SK-N-MC (cell line): ENCODE measurements at places on chromosomes 3 and 15.

DNA sequence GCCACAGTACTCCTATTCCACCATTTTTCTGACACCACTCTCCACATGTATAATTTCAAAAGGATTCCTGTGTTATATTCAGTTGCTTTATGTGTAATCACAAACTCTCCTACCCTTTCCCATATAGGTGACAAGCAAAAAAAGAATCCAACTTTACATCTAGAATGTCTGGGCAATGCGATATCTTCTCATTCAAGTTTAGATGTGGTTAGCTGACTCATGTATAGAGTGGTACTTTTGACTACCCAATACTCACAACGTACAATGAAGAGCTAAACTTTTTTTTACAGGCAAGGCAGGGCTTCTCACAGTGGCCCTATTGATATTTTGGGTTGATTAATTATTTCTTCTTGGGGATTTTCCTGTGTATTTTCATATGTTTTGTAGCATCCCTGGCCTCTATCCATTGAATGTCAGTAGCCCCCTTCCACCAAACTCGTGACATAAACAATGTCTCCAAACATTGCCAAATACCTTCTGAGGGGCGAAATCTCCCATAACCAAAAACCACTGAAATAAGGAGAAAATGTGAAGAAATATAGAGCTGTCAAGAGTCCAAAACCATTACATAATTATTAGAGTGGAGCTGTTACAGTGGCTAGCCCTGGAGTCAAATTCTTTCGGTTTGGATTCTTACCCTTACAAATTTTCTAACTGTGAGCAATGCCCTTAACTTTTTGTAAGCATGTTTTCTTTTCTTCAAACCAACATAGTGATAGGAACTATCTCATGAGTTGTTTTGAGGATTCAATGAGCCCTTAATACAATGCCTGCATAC lies 342.6 kb downstream of the NSUN3 start:
- DNase-seq, result no peak

DNA sequence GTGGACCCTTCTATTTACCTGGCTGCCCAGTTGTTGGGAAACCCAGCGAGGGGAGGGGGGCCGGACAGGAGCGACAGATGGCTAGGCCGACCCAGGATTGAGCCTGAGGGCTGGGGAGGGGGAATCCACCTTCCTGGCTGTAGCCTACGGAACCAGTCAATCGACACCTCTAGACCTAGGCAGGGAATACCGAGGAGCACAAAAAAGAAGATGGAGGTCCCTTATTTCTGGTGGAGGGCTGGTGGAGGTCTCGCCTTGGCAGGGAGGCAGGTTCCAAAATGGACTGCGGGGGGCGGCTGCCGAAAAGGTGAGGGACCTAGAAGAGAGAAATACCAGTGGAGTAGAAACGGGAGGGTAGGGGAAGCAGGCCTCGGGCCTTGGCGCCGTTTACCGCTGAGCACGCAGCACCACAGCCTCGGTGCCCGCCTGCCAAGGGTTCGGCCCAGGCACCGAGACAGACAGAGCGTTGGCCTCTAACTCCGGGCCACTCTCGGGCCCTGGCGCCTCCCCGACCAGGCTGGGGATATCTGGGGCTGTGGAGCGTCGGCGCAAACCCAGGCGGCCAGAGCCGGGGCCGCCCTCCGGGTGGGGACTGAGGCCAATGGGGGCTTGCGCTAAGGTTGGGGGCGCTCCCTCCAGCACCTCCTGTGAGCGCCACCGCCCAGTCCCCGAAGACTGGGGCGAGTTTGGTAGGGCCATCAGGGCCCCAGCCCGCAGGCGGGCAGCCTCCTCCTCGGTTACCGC lies 1.6 kb downstream of the ANKRD63 start:
- DNase-seq, result no peak

DNA sequence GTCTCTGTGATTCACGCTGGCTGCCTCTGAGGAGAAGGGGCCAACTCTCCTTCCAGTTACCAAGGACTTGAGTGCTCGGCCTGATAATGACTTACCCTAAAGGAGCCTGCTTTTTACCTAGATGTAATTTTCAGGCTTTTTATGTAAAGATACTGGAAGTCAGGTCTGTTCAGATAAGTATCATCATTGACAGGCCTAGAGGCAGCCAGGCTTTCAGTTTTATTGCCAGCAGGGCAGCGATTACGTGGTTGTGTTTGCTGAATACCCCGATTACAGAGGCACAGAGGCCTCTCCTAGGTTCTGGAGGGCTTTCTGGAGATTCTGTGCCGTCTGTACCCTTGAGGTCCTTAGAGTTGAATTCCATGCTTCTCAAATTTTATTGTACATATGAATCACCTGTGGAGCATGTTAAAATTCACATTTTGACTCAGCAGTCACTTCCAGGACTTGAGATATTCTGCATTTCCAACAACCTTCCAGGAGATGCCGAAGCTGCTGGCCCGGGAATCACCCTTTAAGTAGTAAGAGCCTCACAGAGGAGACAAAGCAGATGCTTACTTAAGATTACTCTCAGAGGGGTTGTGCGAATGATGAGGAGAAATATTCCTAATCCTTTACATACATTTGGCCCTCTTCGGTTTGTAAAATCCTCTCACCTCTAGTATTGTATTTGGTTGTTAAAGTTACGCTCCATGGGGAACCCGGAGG lies 160.1 kb upstream of the BHLHE40 start:
- DNase-seq, result no peak

GRCh38 chr15:54131410-54131809 lies 153.2 kb downstream of the UNC13C start:
- DNase-seq, result no peak

- no peak for DNase-seq
These were observed 52.4 kb downstream of the HEG1 start for GRCh38 chr3:125003369-125003853.

DNA sequence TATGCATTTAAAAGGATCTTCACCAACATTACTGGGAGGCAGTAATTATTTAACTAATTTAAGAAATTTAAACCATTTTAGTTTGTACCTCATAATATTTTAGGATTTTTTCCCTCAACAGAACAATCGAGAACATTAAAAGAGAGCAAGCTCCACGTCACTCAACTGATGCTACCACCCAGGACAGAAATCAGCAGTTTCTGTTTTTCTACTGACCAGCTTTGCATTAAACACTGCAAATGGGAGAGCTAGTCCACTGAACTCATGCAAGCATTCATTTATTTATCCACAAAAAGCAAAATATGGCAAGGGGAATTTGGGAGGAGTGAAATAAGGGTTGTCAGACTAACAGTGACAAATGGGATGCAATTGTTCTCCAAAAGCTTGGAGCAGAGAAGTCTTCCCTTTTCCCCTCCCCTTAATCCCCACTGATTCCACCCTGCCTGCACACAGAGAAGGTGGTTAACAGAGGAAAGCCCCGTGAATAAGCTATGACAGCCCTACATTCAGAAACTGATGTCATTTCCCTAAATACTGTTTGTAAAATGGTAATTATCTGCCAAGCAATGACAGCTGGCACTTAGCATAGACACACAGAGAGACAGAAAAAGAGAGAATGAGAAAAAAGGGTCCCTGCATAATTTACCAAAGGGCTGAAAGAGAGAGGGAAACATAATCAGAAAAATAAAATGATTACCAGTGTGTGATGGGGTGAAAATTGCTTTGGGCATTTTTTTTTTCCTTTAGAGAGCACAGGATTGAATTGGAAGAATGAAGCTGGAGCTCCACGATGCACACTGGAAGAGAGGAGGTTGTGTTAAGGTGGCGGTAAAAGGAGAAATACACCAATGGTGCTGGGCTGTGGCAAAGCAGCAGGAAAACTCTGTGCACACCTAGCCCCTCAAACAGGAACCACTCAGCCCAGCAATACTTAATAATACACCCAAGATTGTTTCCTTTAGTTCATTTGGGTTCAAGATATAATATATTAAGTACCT lies 777.4 kb downstream of the TUSC7 start:
- DNase-seq, result no peak

DNA sequence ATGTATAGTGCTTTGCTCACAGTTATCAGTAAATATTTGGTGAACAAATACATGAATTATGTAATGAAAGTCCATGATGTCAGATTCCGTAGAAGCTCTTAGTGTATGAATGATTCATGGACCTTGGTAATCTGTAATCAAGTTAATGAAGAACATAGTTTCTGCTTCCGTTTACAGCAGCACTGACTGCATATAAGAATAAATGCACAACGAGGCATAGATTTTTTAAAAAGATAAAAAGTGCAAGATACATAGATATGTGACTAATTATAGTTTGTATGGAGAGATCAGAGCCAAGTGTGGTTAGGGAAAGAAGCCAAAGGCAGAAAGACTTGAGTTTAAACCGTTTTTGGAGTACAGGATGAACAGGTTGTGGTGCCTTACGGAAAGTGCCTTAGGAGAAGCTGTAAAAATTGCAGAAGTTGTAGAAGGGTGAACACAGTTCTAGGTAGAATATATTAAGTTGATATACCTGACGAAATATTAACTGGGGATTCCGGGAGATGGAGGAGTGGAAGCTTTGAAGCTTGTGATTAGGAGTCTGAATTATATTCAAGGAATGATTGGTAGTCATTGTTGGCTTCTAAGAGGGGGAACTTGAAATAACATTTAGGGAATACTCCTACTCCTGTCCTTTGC lies 293.1 kb downstream of the NLGN1 start:
- peak; percentile 84 for DNase-seq

- DNase-seq, result no peak
These were observed 43.7 kb upstream of the POLR2M start for GRCh38 chr15:57662802-57663201.

GRCh38 chr3:49171775-49172500 lies 540 bp downstream of the KLHDC8B start:
- DNase-seq, result no peak

DNA sequence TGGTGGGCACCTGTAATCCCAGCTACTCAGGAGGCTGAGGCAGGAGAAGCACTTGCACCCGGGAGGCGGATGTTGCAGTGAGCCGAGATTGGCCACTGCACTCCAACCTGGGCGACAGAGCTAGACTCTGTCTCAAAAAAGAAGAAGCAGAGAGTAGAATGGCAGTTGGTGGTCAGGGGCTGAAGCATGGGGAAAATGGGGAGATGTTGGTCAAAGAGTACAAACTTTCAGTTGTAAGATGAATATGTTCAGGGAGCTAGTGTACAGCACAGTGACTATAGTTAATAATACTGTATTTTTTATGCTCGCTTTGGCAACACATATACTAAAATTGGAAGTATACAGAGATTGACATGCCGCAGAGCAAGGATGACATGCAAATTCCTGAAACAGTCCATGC lies 41.5 kb downstream of the PCNP start:
- no peak for DNase-seq

- no peak for DNase-seq
These were observed 342.8 kb upstream of the IL12A start for GRCh38 chr3:159645874-159646273.

DNA sequence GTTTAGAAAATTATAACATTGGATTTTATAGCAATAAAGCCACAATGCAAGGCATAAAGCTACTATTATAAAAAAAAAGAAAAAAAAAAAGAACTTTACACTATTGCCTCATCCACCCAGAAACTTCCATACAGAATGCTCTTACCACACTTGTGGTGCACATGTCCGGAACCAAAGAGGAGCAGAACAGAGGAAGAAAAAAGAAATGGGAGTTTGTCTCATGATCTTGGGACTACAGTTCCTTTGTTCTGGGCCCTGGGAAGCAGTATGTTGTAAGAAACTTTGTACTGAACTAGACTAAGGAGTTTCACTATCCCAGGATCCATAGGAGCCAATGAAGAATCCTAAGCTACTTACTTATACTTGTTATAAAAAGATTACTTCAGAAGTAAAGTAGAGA lies 36.1 kb downstream of the FMN1 start:
- DNase-seq, result no peak

GRCh38 chr3:114445233-114445632 lies 151.4 kb downstream of the TIGIT start:
- no peak for DNase-seq

DNA sequence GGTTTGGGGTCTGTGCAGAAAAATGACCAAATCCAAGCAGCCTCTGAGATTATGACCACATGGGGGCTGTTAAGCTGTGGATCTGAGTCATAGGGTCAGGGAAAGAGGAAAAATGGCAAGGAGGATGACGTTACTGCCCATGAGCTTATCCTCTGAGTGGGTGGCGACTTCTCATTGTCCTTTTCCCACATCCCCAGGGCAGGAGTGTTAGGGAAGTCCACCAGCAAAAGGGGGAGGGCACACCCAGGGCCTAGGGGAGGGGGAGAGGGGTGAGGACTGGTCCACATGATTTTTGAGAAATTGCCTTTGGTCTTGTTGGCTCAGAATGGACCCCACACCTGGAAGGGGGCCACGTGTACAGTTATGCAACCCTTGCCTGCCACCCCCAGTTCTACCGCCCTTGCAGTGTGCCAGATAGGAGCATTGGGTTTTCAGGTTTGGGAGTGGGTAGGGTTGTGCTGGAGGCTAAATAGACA lies 2.6 kb downstream of the CD276 start:
- no peak for DNase-seq

DNA sequence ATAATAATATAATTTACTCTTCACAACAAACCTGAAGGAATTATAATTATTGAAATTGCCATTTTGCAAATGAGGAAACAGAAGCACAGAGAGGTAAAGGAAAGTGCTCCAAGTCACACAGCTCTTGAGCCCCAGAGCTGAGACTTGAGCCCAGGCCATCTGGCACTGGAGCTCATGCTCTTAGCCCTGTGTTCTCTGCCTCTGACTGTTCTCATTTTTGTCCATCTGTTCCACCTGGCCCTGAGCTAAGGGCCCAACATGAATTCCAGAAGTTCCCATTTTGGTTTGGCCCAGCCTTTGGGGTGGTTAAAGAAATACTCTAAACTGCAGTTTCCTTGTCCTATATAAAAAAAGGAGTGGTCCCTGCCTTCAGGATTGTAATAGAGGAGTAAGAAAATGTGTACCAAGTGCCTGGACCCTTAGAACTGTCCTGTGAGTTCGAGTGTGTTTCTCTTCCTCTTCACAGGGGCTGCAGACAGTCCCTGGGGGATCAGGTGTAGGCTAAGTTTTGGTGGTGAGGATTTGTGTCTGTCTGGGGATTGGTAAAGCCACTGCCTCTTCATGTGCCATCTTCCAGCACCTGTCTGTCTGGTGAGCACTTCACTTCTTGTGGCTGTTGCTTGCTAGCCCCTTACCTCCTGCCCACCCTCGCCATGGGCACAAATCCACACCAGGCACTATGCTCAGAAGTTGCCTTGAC lies 91.8 kb downstream of the DNAJB8 start:
- no peak for DNase-seq

DNA sequence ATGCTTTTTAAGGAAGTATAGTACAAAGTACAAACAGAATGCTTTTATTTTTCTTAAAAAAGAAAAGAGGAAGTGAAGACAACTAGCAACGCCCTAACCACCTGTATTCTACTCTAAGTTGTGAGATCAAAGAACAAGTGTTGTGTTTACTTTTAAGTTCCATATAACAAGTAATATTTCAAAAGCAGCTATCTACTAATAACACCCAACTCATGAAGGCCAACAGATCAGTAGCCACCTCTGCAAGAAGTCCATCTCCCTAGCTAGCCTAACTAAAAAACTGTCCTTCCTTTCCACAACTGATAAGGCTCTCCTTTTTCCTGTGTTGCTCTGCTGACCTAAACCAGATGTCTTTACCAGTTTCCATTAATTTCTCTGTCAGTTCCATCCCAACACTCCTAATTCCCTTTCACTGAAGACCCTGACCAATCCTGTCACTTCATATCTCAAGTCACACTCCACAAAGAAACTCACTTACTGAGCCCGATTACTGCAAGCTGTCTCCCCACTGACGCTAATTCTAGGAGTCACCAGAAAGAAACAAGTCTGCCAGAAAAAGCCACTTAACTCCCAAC lies 26.9 kb downstream of the PHC3 start:
- no peak for DNase-seq

- no peak for DNase-seq
These were observed 28.6 kb downstream of the TRAK1 start for GRCh38 chr3:42119561-42120355.
